Natural killer cell treated with Interleukin-12 subunit alpha and Interleukin-12 subunit beta and Interleukin-15 and Interleukin-18, amount 100 ng/mL, for 72 hours (primary cell): ENCODE measurements at places on chromosomes 12 and 14. TPM values are rescaled to one million over a fixed set of nuclear protein-coding genes. Genes with fewer than 3 reads are reported as not detected.

The PSMB5 gene
- 102 TPM for total RNA-seq

- no peak overlapping the region for H3K4me3 ChIP-seq
- no peaks in the 10 kb centered on the region for H3K27me3 ChIP-seq
- H3K36me3 ChIP-seq, result no peaks in the 10 kb centered on the region
Observed at GRCh38 chr14:88868558-88869159, 44.2 kb downstream of the TTC8 start.

The GPR84 gene
- total RNA-seq, result 91.5 TPM

GRCh38 chr14:37436519-37436918 lies 158.5 kb downstream of the FOXA1 start:
- no peak overlapping the region for H3K4me3 ChIP-seq
- H3K27me3 ChIP-seq, result no peaks in the 10 kb centered on the region
- peaks cover 6% of the 10 kb centered on the region for H3K36me3 ChIP-seq
- DNase-seq, result no peak
- H3K27ac ChIP-seq, result no peak overlapping the region
- H3K4me1 ChIP-seq, result no peaks in the 10 kb centered on the region

- H3K4me3 ChIP-seq, result no peak overlapping the region
- peaks cover 11% of the 10 kb centered on the region for H3K36me3 ChIP-seq
- no peak overlapping the region for H3K27ac ChIP-seq
- no peak for DNase-seq
- H3K27me3 ChIP-seq, result peaks cover 5% of the 10 kb centered on the region
Observed at GRCh38 chr14:60235440-60235839, 13.6 kb upstream of the PPM1A start.

- no peak overlapping the region for H3K4me3 ChIP-seq
- H3K27me3 ChIP-seq, result no peaks in the 10 kb centered on the region
- peaks cover 4% of the 10 kb centered on the region for H3K36me3 ChIP-seq
- H3K27ac ChIP-seq, result no peak overlapping the region
- DNase-seq, result no peak
Observed at GRCh38 chr12:26428420-26428819, 233.0 kb downstream of the SSPN start.

The LLPH gene
- total RNA-seq, result 34.9 TPM

- H3K27me3 ChIP-seq, result peaks cover 9% of the 10 kb centered on the region
- no peak overlapping the region for H3K4me3 ChIP-seq
- DNase-seq, result no peak
- H3K27ac ChIP-seq, result no peak overlapping the region
- H3K36me3 ChIP-seq, result no peaks in the 10 kb centered on the region
Observed at GRCh38 chr12:114215746-114216145, 190.2 kb downstream of the TBX5 start.

DNA sequence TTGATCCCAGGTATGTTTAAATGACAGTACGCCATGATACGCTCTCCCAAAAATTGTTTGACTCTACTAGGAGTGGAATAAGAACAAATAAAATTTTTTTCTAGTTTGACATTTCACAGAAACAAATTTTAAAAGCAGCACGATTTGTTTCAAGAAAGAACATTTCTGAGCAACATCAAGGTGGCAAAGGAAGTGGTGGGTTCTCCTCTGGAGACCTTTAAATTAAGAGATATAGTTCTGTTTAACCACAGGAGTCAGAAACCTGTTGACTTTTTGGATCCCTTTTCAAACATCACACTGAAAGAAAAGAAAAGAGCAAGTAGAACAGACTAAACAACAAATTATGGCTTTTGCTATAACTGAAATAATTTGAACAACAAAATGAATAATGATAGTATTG lies 2.5 kb upstream of the SLC6A13 start:
- no peak overlapping the region for H3K27ac ChIP-seq
- H3K4me1 ChIP-seq, result no peaks in the 10 kb centered on the region
- no peak overlapping the region for H3K4me3 ChIP-seq
